GOT3 (cell line): ENCODE measurements at places on chromosomes 5 and 9.

- no peak for DNase-seq
Measured at GRCh38 chr9:16367605-16368231, 502.8 kb downstream of the BNC2 start.

GRCh38 chr9:73853549-73853948 lies 643.6 kb upstream of the RORB start:
- DNase-seq, result no peak

- no peak for DNase-seq
Measured at GRCh38 chr9:97714435-97714834, 17.3 kb upstream of the XPA start.

GRCh38 chr9:117526674-117527073 lies 111.8 kb upstream of the ASTN2 start:
- DNase-seq, result no peak

GRCh38 chr5:108655750-108656450 lies 91.8 kb upstream of the FER start:
- no peak for DNase-seq

GRCh38 chr5:59380350-59380951 lies 513.1 kb downstream of the PDE4D start:
- no peak for DNase-seq

DNA sequence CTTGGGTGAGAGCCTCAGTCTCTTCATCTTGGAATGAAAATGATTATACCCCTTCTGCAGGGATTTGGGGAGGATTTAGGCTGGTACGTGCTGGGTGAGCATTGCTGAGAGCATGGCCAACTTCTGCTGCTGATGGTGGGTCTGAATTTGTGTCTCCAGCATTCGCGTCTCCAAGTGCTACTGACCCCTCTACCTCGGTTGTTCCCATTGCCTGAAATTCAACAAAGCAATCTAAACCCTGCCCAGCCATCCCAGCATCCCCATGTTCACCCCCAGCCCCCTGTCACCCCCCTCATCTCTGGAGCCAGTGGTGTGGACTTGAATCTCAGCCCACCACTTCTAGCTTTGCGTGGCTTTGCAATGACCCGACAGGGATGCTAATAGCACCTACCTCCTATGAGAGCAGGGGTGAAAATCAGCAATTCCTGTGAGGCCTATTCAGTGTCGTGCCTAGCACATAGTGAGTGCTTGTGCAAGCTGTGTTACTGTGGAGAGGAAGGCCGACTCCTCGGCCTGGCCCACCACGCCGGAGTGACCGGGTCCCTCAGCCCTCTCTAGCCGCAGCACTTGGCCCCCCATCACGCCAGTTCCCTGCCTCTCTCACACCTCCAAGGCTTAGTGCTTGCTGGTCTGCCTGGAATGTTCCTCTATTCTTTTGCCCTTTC lies 43.4 kb upstream of the SH3PXD2B start:
- no peak for DNase-seq

DNA sequence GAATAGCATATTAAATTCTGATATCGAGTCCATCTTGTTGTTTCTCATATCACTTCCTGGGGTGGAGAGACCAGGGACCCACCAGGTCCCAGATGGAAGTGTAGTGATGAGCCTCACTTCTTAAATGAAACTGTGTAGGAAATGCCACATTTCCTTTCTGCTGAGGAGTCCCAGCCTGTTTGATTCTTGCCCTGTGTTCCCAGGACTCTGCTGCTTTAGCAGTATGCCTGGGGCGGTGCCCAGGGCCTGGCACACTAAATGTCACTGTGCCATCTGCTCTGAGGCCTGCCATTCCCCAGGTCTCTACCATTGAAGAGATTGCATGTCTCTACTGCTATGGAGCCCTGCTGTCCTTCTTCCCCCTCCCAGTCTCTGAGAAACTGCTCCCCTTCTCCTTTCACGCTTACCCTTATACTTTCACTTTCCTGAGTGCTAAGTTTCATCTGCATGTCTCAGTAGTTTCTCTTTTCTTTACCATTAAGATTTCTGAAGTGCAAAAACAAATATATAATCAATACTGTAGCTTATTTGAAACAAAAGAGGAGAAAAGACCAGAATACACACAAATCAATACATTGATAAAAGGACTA lies 260.4 kb downstream of the GABRB2 start:
- no peak for DNase-seq

DNA sequence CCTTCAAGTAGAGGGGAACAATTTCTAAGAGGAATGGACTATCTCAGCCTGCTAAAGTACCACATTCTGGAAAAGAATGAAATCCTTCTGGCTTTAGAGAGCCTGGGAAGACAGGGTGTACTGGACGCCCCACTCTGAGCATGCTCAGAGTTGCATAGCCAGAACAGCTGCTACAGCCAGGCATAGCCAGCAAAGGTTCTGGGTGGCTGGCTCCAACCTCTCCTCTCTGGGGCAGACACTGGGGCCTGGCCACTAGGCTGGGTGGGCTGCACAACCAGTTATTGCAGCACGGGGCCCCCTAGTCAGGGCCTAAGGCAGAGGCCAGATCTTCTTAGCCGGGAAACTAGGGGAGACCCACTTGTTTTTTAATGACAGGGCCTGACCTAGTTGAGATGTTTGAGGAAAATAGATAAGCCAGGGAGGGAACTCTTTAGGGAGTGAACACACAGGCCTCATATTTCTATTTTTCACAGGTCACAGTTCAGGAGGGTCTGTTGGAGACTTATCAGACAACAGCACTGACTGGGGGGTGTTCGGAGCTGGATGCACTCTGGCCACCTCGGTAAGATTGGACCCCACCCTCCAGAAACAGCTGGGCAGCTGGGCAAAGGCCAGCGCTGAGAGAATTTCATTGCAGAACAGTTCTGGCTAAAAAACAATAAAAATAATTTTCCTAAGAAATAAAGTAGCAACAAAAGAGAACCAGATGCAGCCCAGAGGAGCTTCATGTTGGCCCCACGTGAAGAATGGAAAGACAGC lies 142.9 kb downstream of the LPAR1 start:
- no peak for DNase-seq

DNA sequence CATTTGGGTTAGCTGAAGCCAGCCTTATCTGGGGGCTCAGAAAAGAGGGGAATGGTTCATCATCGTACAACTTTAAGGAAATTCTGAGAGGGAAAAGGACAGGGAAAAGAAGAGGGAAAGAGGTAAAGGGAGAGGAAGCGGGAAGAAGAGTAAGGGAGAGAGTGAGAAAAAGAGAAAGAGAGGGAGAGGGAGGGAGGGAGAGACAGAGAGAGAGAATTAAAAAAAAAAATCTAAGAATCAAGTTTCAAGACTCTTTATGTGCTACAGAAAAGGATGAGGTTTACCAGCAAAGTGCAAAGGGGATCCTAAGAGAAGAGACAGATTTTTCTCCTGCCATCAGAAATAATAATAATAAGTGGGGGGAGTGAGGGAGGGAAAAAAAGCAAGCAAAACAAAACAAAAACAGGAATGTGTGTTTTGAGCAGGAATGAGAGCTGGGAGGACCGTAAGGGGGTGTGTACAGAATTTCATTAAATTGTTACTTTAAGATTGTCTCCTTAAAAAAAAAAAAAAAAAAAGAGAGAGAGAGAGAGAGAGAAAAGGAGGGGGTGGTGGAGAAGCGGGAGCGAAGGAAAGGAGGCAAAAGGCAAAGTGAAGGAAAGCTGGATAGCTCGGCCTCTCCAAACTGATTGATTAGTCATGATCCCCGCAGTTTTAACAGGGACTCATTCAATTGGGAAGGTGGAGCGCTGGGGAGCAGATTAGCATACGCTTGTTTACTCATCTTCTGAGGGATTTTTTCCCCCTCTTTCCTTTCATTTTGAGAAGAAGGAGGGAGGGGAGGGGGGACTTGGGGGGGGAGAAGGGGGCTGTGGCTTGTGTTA lies 438 bp upstream of the PAPPA start:
- no peak for DNase-seq

DNA sequence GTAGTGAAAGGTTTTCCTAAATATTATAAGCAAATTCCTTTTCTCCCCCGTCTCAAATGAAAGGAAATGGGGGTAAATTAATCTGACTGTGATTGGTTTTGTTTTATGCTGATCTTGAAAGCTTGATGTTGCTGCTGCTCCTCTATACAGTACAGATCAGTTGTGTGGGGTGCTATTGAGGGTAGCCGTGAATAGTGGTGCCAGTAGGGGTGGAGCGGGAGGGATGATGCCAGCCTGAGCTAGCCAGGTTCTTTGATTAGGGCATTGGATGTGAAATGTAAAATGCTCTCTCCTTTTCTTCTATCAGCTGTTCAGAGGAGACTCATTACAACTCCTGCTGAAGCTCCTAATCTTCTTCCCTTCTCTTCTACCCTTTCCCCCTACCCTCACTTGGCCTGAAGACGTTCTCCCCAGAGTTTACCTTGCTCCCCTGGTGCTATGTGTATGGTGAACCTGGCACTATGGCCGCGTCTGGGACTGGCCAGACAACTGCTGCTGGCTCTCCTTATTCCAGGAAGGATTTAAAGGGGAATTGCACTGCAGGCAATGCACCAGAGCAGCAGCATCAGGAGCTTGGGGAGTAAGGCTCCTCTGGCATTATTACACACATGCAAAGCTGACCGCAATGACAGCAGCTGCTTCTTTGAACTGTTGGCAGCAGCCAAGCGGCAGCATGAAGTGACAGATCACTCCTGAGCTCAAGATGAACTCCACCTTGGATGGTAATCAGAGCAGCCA lies 566 bp downstream of the GPR21 start:
- no peak for DNase-seq

DNA sequence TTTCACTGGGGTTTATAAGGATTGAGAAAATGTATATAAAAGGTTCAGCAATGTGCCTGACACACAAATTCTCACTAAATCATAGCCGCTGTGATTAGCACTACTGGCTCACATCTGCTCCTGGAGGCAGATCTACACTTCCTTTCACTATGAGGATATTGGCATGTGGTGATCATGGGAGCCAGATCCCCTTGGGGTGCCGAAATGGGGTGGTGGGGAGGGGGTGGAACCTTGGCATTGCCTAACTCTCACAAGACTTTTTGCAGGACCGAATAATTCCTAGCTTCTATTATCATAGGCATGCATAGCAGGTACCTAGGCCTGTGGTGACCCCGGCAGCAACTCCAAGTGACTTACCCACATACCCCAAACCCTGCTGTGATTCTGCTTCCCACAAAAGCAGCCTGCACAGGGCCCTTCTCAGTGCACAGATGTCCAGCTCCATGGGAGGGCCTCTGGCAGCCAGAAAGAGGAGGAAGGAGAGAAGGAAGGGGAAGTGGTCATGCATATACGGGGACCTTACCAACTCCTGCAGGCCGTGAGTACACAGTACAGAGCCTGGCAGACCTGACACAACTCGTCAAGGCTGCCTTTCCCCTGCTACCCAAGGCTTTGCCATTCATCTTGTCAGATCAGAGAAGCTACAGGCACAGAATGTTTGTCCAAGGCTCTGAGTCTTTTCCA lies 61.3 kb upstream of the IQGAP2 start:
- no peak for DNase-seq

- DNase-seq, result no peak
Measured at GRCh38 chr5:58450018-58450417, 9.9 kb downstream of the PLK2 start.

GRCh38 chr9:115240676-115241075 lies 122.7 kb upstream of the TNC start:
- DNase-seq, result no peak

GRCh38 chr5:393846-394275 lies 49.1 kb upstream of the EXOC3 start:
- no peak for DNase-seq

DNA sequence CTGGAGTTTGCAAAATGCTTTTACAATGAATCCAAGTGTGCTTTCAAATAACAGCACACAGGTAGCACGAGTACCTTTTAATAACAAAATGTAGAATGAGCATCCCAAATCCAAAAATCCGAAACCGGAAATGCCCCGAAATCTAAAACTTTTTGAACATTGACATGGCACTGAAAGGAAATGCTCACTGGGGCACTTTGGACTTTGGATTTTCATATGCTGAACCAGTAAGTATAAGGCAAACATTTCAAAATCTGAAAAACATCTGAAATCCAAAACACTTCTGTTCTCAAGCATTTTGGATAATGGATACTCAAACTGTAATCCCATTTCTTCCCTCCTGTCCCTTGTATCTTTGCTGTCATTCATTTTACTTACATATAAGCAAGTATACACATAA lies 50.1 kb downstream of the GCNT4 start:
- no peak for DNase-seq

- no peak for DNase-seq
Measured at GRCh38 chr9:78539904-78540303, 243.0 kb downstream of the PSAT1 start.

GRCh38 chr5:81164936-81165335 lies 68.2 kb upstream of the CKMT2 start:
- no peak for DNase-seq

DNA sequence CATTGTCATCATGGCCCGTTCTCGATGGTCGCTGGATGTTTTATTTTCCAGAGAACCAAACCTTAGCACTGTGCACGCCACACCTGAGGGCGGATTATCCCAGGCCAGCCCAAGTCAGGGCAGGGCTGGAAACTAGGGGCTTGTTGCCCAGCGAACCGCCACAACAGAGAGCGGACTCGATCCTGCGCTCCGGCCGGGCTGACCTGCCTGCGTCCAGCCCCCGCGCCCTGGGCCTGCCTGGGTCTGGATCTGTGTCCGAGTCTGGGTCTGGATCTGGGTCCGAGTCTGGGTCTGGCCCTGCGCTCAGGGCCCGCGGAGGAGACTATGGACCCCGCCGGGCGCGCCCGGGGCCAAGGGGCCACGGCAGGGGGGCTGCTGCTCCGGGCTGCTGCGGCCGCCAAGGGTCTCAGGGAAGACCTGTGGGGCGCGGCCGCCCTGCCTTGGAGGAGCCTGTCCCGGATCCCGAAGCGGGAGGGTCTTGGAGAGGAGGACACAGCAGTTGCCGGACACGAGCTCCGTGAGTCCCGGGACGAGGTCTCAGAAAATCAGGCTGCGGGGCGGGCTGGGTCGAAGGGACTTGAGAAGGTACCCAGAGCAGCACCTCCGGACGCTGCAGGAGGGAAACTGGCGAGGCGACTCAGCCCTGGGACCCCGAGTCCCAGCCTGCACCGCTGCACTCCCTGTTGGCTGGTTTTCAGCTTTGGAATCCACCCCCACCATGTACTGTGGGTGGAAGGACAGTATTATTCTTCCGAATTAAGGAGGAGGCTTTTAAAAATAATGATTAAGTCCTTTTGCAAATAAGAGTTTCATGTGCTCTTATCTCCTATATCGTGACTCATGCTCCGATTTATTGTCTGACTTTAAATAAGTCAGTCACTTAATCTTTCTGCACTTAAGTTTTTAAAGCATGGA lies at the start of gene ANKDD1B:
TSS of gene ANKDD1B (plus strand) at position 143 of the 915 bp plus-strand sequence. CDS start at position 325, 182 bp downstream.
- DNase-seq, result no peak

- no peak for DNase-seq
Measured at GRCh38 chr9:91275655-91276054, 86.1 kb downstream of the AUH start.
